Activated naive CD8-positive, alpha-beta T cell treated with anti-CD3 and anti-CD28 coated beads, Interleukin-2, amount 10 ng/mL, durations not matched to agents 7 days and 5 days (primary cell): ENCODE measurements at places on chromosomes 6 and 20.
A peak's percentile ranks its signal among the peaks of the same experiment; 100 is the strongest.

- H3K36me3 ChIP-seq = no peaks in the 10 kb centered on the region
- H3K27ac ChIP-seq = no peak overlapping the region
- H3K4me1 ChIP-seq = no peaks in the 10 kb centered on the region
- DNase-seq = no peak
- peaks cover 3% of the 10 kb centered on the region for H3K27me3 ChIP-seq
These were observed 194.5 kb upstream of the CDYL start for GRCh38 chr6:4581468-4582385.

GRCh38 chr6:9388596-9388995, 953.3 kb upstream of the SLC35B3 start:
- DNase-seq = no peak
- H3K27ac ChIP-seq = no peak overlapping the region
- no peaks in the 10 kb centered on the region for H3K36me3 ChIP-seq

DNA sequence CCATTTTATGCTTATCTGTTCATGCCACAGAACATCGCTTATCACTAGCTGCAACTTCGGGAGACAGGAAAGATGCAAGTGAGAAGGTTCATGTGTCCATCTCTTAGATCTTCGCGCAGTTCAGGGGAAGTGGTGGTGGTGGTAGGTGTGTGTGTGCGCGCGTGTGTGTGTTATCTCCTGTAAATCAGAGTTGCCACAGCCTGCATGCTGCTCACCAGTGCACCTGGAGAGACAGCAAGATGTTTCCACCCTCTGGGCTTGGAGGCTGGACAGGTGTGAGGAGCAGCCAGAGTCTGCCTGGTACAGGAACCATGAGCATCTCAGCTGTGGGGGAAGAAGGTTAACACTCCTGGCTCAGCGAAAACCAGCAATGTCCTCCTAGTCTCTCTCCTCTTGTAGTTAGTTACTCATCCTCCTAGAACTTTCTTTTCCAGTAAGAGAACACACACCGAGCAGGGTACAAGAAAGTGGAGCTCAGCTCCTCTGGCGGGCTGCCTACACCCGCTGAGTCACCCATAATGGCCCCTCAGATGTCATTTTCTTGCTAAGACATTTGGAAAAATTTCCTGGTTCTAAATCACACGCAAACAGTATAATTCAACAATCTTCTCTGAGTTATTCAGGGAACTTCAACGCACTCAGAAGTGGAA, 5.1 kb upstream of the TUBB1 start:
- H3K27ac ChIP-seq = peak overlapping the region; percentile 35
- peak overlapping the region; percentile 1 for H3K4me3 ChIP-seq
- peak; percentile 53 for DNase-seq

DNA sequence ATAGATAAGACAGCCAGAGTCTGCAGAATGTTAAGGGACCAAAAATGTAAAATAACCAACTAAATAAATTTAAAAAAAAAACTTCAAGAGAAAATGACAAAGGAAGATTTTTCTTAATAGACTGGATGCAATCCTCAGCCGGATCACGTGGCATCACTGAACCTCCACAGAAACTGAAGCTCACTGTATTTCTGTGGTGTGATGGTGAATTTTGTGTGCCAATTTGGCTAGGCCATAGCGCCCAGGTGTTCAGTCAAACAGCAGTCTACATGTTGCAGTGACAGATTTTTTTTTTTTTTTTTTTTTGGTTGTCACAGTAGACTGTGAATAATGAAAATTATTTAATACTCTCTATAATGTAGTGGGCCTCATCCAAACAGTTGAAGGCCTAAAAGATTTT, 95.5 kb downstream of the ARHGAP18 start:
- H3K4me1 ChIP-seq = peaks cover 4% of the 10 kb centered on the region
- DNase-seq = no peak
- H3K27ac ChIP-seq = no peak overlapping the region
- peaks cover 12% of the 10 kb centered on the region for H3K36me3 ChIP-seq

GRCh38 chr20:32456869-32457478, 98.8 kb downstream of the ASXL1 start:
- peaks cover 4% of the 10 kb centered on the region for H3K36me3 ChIP-seq
- H3K27ac ChIP-seq = no peak overlapping the region
- H3K4me3 ChIP-seq = no peak overlapping the region

- peaks cover 2% of the 10 kb centered on the region for H3K27me3 ChIP-seq
- no peak for DNase-seq
- H3K4me1 ChIP-seq = peaks cover 5% of the 10 kb centered on the region
- H3K27ac ChIP-seq = no peak overlapping the region
These were observed 16.8 kb upstream of the PLCB4 start for GRCh38 chr20:9052136-9052535.

- peaks cover 5% of the 10 kb centered on the region for H3K4me1 ChIP-seq
- no peaks in the 10 kb centered on the region for H3K36me3 ChIP-seq
- H3K27me3 ChIP-seq = peaks cover 54% of the 10 kb centered on the region
- no peak overlapping the region for H3K4me3 ChIP-seq
These were observed 980 bp upstream of the SALL4 start for GRCh38 chr20:51803148-51803854.

DNA sequence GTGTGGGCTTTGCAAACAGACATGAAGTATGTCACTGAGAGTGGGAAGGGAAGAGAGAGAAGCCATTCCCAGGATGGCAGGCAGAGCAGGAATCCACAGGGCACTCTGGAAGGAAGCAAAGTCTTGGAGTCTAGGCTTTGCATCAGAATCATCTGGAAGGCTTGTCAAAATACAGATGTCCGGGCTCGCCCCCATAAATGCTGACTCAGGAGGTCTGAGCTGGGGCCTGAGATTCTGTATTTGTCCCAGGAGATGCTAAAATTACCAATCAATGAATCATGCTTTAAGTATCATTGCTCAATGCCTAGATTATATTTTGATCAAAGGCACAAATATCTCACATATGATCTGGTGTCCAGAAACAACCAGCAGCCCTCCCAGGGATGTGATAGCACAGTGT, 46.3 kb upstream of the PTPRT start:
- DNase-seq = no peak
- H3K4me1 ChIP-seq = peaks cover 3% of the 10 kb centered on the region
- H3K36me3 ChIP-seq = no peaks in the 10 kb centered on the region
- no peak overlapping the region for H3K27ac ChIP-seq

DNA sequence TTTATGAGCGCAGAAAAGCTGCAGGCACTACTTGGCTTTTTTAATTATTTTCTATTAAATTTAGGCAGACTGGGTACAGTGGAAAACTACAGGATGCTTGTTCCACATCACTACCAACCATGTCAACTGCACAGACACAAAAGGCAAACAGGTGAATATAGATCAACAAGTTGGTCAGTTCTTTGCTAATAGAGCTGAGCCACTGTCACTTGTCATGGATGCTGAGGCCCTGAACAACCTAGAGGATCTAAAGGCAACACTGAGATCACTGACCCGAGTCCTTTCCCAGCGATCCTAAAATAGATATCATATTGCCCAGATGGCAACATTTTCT, 34.5 kb upstream of the FAM83C start:
- DNase-seq = no peak
- H3K4me1 ChIP-seq = peaks cover 6% of the 10 kb centered on the region
- H3K27ac ChIP-seq = no peak overlapping the region
- no peaks in the 10 kb centered on the region for H3K27me3 ChIP-seq
- no peaks in the 10 kb centered on the region for H3K36me3 ChIP-seq

GRCh38 chr6:135146162-135146934, 34.8 kb upstream of the MYB start:
- H3K4me1 ChIP-seq = peaks cover 45% of the 10 kb centered on the region
- peak overlapping the region; percentile 89 for H3K27ac ChIP-seq
- no peaks in the 10 kb centered on the region for H3K27me3 ChIP-seq
- H3K4me3 ChIP-seq = peak overlapping the region; percentile 75

GRCh38 chr20:47974234-47974878, 189.1 kb upstream of the SULF2 start:
- no peak for DNase-seq
- H3K4me3 ChIP-seq = no peak overlapping the region
- H3K27ac ChIP-seq = no peak overlapping the region
- no peaks in the 10 kb centered on the region for H3K36me3 ChIP-seq

- H3K4me3 ChIP-seq = no peak overlapping the region
- no peaks in the 10 kb centered on the region for H3K36me3 ChIP-seq
- H3K4me1 ChIP-seq = no peaks in the 10 kb centered on the region
- no peak for DNase-seq
- H3K27me3 ChIP-seq = peaks cover 11% of the 10 kb centered on the region
These were observed 44.4 kb downstream of the DAAM2 start for GRCh38 chr6:39836606-39837005.

GRCh38 chr6:108598305-108598863, 37.7 kb downstream of the FOXO3 start:
- H3K27ac ChIP-seq = no peak overlapping the region
- peaks cover 2% of the 10 kb centered on the region for H3K27me3 ChIP-seq
- H3K36me3 ChIP-seq = peaks cover 5% of the 10 kb centered on the region
- H3K4me3 ChIP-seq = no peak overlapping the region

DNA sequence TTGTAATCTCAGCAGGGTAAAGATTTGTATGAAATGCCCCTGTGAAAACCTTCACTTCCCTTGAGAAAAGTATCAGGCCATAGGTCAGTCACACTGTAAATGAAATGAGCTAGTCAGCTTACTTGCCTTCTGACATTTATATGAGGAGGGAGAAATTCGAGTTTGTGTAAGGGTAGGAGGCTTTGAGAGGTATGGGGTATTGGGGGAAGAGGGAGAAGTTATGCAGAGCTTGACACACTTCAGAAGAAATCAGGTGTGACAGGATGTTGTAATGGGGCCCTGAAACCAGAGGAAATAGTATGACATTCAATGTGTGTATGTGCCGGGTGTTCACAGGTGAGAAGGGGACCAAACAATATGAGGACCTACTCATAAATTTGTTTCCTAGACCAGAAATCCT, 64.2 kb upstream of the CCN6 start:
- peaks cover 71% of the 10 kb centered on the region for H3K4me1 ChIP-seq
- H3K27ac ChIP-seq = peak overlapping the region; percentile 92
- DNase-seq = no peak

DNA sequence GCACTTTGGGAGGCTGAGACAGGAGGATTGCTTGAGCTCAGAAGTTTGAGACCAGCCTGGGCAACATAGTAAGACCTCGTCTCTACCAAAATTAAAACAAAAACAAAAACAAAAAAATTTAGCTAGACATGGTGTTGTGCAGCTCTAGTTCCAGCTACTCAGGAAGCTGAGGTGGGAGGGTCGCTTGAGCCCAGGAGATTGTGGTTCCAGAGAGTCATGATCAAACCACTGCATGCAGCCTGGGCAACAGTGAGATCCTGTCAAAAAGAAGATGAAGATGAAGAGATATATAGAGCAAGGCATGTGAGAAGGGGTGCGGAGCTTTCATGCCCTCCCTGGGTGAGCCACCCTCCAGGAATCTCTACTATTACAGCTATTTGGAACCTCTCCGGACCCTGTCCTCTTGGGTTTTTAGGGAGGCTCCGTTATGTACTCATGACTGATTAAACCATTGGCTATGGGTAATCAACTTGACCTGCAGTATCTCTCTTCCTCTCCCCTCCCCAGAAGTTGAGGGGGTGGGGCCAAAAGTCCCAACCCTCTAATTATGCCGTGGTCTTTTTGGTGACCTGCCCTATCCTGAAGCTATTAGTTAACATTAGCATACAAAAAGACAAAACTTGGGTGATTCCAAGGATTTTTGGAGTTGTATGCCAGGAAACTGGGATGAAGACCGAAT, 9.0 kb downstream of the POLH start:
- no peaks in the 10 kb centered on the region for H3K27me3 ChIP-seq
- peaks cover 50% of the 10 kb centered on the region for H3K36me3 ChIP-seq
- DNase-seq = peak; percentile 42
- peak overlapping the region; percentile 88 for H3K27ac ChIP-seq
- peak overlapping the region; percentile 68 for H3K4me3 ChIP-seq

DNA sequence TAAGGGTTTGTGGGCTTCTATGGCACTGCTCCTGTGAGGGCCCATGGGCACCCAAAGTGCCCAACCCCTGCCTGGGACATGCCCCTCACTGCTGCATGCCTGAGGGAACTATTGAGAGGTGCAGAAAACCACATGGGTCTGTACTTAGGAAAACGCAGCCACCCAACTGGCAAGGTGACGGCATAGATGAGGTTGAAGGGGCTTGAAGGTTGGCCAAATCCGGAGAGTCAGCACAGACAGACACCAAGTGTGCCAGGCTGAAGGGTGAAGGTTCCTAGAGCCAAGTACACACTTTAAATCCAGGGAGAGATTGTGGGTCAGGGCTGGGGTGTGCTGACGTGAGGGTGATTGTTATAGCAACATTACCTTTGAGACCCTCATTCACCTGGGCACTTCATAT, 6.2 kb downstream of the BANF2 start:
- no peak for DNase-seq
- no peak overlapping the region for H3K27ac ChIP-seq
- peaks cover 3% of the 10 kb centered on the region for H3K27me3 ChIP-seq
- no peaks in the 10 kb centered on the region for H3K36me3 ChIP-seq
- H3K4me3 ChIP-seq = no peak overlapping the region
- no peaks in the 10 kb centered on the region for H3K4me1 ChIP-seq

- H3K4me3 ChIP-seq = no peak overlapping the region
- no peaks in the 10 kb centered on the region for H3K36me3 ChIP-seq
- H3K27me3 ChIP-seq = no peaks in the 10 kb centered on the region
- no peak for DNase-seq
- peaks cover 12% of the 10 kb centered on the region for H3K4me1 ChIP-seq
- peak overlapping the region; percentile 48 for H3K27ac ChIP-seq
These were observed 6.4 kb downstream of the FGD2 start for GRCh38 chr6:37011656-37012378.

DNA sequence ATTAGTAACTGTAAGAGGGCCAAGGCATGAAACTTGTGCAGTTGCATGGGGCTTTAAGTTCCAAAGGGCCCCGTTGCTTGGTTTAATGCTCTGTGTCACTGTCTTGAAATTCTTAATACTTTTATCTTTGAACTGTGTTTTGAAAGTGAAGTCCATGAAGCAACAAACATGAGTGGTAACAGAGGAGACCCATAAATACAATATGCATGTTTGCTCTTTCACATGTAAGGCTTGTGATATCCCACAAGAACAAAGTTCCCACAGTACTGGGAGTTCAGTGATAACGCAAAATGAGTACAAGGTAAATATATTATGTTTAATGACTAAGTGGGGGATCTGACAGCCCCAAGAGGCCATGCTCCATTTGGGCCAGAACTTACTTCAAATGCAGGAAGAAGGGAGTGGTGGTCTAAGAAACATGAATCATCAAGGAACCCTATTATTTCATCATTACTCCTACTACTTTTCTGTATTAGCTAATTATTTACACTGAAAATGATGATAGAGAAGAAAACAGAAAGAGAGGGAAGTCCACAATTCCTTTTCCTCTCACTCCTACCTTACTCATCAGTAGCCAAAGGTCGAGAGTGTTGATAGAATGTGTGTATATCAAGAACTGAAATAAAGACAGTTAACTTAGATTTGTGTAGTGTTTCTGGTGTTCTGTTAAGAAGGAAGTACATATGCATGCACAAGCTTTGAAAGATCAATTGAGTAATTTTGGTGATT, 157.3 kb downstream of the PHF3 start:
- no peaks in the 10 kb centered on the region for H3K4me1 ChIP-seq
- H3K4me3 ChIP-seq = no peak overlapping the region
- no peak overlapping the region for H3K27ac ChIP-seq
- no peaks in the 10 kb centered on the region for H3K36me3 ChIP-seq
- DNase-seq = no peak

GRCh38 chr6:56143796-56144195, 103.6 kb downstream of the COL21A1 start:
- no peak overlapping the region for H3K27ac ChIP-seq
- H3K4me3 ChIP-seq = no peak overlapping the region
- no peaks in the 10 kb centered on the region for H3K36me3 ChIP-seq
- H3K4me1 ChIP-seq = no peaks in the 10 kb centered on the region
- H3K27me3 ChIP-seq = no peaks in the 10 kb centered on the region
